ENCODE measurements at places on chromosomes 7 and 10.
A peak's percentile ranks its signal among the peaks of the same experiment; 100 is the strongest.

GRCh38 chr10:105148921-105149320, 507.8 kb downstream of the SORCS3 start:
- DNase-seq, result no peak
- peak overlapping the region; percentile 9 for H3K27ac ChIP-seq
- no peaks in the 10 kb centered on the region for H3K4me1 ChIP-seq
- H3K36me3 ChIP-seq, result no peaks in the 10 kb centered on the region

DNA sequence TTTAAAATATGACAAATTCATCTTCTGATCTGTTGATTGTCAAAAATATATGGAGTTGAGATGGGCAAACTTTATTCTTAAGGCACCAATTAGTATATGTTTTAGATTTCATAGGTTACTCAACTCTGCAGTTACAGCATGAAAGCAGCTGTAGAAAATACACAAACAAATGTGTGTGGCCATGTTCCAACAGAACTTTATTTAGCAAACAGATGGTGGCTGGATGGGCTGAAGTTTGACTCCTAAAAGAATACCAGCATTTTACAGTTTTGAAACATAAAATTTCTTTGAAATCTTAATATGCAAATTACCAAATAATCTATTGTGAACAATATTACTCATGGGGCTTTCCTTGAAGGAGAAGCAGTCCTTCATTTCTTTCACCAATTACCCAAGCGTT, 1206.0 kb upstream of the LRRTM3 start:
- H3K4me1 ChIP-seq, result no peaks in the 10 kb centered on the region
- H3K36me3 ChIP-seq, result no peaks in the 10 kb centered on the region
- H3K27ac ChIP-seq, result no peak overlapping the region
- no peaks in the 10 kb centered on the region for H3K27me3 ChIP-seq

- H3K4me1 ChIP-seq, result peaks cover 33% of the 10 kb centered on the region
- DNase-seq, result peak; percentile 87
- H3K4me3 ChIP-seq, result peak overlapping the region; percentile 29
- H3K27me3 ChIP-seq, result no peaks in the 10 kb centered on the region
These were observed 45.8 kb downstream of the PRR15 start for GRCh38 chr7:29609162-29610037.

DNA sequence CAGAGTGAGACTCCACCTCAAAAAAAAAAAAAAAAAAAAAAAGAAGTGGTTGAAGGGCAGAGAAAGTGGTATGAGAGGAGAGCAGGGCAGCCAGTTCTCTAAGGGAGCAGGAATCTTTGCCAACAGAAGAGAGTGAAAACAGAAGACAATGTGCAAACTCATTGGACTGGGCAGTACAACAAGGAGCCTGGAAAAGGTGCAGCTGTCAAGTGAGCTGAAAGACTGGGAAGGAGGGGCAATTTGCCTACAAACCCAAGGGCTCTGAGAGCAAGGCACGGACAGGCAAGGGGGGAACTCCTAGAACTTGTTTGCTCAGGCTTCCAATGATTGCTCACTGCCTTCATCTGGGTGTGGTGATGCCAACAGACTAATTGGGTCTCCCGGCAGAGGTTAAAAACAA, 9.5 kb downstream of the ACTR1A start:
- no peaks in the 10 kb centered on the region for H3K4me1 ChIP-seq
- no peak overlapping the region for H3K27ac ChIP-seq
- H3K36me3 ChIP-seq, result peaks cover 18% of the 10 kb centered on the region
- peak; percentile 9 for DNase-seq

GRCh38 chr7:91941450-91941849, 788 bp downstream of the AKAP9 start:
- no peaks in the 10 kb centered on the region for H3K36me3 ChIP-seq
- no peaks in the 10 kb centered on the region for H3K27me3 ChIP-seq
- peak overlapping the region; percentile 97 for H3K27ac ChIP-seq
- peak overlapping the region; percentile 85 for H3K4me3 ChIP-seq
- peak; percentile 69 for DNase-seq

Measured in large intestine (tissue), 12 donors.